ENCODE measurements at places on chromosomes 4 and X.

DNA sequence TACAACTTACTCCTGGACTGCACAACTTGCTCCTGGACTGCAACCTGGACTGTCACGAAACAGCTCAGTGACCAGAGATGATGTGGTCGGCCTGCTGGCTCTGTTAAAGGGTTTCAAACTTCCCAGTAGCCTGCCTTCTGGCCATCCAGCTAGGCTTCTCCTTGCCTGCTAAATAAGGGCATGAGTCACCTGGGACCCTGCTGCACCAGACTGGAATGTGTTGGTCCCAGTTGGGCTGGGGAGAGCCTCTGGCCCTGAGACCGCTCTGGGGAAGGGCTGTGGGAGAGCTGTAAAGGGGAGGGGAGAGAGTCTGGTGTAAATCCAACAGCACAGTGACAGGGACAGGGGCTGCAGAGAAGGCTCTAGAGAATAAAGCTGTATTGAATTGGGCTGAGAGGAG is 165.8 kb downstream of the VSIG4 start:
- DNase-seq, result no peak

- no peak for DNase-seq
Observed at GRCh38 chr4:48193096-48193836, 59.2 kb upstream of the TXK start.

DNA sequence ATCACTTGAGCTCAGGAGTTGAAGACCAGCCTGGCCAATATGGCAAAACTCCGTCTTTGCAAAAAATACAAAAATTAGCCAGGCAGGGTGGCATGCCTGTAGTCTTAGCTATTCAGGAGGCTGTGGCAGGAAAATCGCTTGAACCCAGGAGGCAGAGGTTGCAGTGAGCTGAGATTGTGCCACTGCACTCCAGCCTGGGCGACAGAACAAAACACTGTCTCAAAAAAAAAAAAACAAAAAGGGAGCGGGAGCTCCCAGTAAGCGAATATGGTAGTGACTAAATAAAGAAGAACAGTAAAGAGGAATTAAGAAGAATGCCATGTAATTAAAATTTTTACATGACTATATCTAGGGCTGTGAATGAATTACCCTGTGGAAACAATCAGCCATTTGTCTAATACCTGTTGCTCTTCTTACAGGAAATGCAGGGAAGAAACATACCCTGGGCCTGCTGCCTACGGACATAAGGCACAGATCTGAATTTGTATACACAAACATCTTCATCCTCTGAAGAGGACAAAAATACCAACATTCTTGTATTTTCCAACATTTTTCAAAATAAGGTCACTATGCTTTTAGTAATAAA is 11.4 kb downstream of the WDFY3 start:
- DNase-seq, result no peak

- DNase-seq, result peak; percentile 65
Observed at GRCh38 chr4:168694667-168695066, 197.8 kb downstream of the PALLD start.

DNA sequence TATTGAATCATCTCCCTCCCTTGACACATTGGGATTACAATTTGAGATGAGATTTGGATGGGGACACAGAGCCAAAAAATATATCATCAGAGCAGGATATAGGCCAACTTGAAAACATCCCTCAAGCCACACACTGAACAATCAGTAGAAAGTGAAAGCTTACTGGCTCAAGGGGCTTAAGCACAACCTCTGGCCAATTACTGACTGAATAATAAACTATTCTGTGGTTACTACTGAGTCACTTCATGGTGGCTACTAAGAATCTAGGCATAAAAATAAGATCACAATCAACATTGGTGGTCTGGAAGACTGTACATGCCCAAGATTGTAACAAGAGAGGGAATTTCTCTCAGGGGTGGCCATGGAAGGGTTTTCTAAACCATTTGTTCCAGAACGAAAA is 27.4 kb upstream of the GPR174 start:
- DNase-seq, result no peak

- no peak for DNase-seq
Observed at GRCh38 chr4:85431881-85432485, 43.0 kb upstream of the ARHGAP24 start.

GRCh38 chr4:181597766-181598165 is 645.4 kb upstream of the TENM3 start:
- DNase-seq, result no peak

GRCh38 chrX:154025230-154025629 is 5.5 kb upstream of the IRAK1 start:
- no peak for DNase-seq

DNA sequence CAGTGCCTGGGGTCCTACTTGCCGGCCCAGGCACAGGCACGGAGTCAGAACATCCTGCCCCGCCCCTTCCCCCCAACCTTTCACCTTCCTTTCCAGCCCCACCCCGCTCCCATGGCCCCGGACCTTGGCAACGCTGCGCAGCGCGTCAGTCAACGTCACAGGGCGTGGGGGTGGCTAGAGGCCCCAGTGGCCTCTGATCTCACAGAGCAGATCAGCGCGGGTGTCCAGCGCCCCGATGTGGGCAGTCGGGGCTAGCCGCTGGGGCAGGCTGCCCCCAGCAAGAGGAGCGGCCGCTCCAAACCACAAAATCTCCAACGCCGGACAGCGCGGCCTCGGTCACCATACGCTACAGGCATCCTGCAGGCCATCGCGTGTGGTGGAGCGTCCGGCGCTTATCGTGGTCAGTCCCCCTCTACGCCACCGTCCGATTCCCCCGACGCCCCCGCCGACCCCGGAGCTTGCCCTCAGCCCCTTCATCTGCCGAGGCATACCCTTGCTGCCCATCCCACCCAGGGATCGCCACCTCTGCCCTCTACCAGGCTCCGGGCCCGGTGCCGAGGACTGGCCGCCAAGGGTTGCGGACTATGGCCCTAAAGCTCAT is 69.6 kb upstream of the APOOL start:
- no peak for DNase-seq

DNA sequence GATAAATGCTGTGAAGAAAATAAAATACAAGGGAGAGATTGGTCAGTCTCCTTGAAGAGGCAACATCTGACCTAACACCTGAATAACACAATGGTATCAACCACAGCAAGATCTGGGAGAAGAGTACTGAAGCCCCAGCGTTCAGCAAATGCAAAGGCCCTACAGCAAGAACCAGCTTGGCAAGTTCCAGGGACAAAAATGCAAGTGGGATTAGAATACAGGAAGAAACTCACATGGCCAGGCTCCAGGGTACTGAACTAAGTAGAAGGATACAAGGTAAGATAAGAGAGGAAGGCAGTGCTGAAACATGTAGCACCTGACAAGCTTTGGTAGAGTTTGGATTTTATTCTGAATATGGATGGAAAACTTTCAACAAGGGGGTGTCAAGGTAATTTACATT is 3.6 kb downstream of the SMIM14 start:
- DNase-seq, result no peak

All from A549 (cell line).